G401 (cell line): ENCODE measurements at places on chromosomes 2 and 18. TPM values are rescaled to one million over a fixed set of nuclear protein-coding genes. Genes with fewer than 3 reads are reported as not detected.

The GPN1 gene
- 45.7 and 63.6 TPM in 2 replicates for total RNA-seq

The UGT1A5 gene
- total RNA-seq: not detected in 2 replicates

The MMADHC gene
- total RNA-seq: 769 and 813 TPM in 2 replicates

The MC5R gene
- total RNA-seq: not detected in 2 replicates

The SLC5A7 gene
- total RNA-seq: not detected in 2 replicates

The SERPINE2 gene
- total RNA-seq: 0.06 and 0.20 TPM in 2 replicates

The C2orf72 gene
- total RNA-seq: 9.3 and 27.9 TPM in 2 replicates

The SLC19A3 gene
- total RNA-seq: not detected in 2 replicates

The RALBP1 gene
- total RNA-seq: 54.2 and 65.3 TPM in 2 replicates

The ZSWIM2 gene
- total RNA-seq: not detected in 2 replicates
